ENCODE measurements at places on chromosomes 16 and 17. TPM values are rescaled to one million over a fixed set of nuclear protein-coding genes. Genes with fewer than 3 reads are reported as not detected.

EVPLL gene
- total RNA-seq, result not detected

MFAP4 gene
- total RNA-seq, result 14.1 TPM

MARVELD3 gene
- not detected for total RNA-seq

ACOX1 gene
- 43.0 TPM for total RNA-seq

PNMT gene
- total RNA-seq, result 27.2 TPM
